ENCODE measurements at places on chromosomes 4 and X. TPM values are rescaled to one million over a fixed set of nuclear protein-coding genes. Genes with fewer than 3 reads are reported as not detected.

GUCY1B1 gene
- total RNA-seq, result 14.4 TPM

DNA sequence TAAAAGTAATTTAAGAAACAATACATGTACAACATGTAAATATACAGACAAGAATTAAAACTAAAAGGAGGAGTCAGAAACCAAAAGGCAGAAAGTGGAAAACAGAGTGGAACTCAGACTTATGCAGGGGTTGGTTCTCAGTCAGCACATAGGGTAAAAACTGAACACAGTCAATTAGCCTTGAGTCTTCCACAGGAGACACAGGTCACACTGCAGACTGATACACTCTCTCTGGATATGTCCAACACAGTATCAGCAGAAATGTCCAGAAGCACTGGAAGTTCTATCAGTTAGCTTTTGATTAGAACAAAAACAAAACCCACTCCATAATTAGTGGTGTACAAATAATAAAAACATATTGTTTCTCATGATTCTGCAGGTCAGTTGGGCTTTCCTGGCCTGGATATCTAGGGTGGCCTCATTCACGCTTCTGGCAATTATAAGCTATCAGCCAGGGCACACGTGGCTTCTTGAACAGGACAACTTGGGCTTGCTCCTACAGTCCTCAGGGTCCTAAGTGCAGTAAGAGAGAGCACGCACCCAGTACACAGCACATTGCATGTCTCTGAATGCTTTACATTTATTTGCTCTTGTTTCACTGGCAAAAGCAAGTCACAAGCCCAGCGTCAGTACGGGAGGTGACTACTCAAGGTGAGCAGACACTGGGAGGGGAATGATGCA lies 21.6 kb downstream of the TEC start:
- DNase-seq, result no peak

DNA sequence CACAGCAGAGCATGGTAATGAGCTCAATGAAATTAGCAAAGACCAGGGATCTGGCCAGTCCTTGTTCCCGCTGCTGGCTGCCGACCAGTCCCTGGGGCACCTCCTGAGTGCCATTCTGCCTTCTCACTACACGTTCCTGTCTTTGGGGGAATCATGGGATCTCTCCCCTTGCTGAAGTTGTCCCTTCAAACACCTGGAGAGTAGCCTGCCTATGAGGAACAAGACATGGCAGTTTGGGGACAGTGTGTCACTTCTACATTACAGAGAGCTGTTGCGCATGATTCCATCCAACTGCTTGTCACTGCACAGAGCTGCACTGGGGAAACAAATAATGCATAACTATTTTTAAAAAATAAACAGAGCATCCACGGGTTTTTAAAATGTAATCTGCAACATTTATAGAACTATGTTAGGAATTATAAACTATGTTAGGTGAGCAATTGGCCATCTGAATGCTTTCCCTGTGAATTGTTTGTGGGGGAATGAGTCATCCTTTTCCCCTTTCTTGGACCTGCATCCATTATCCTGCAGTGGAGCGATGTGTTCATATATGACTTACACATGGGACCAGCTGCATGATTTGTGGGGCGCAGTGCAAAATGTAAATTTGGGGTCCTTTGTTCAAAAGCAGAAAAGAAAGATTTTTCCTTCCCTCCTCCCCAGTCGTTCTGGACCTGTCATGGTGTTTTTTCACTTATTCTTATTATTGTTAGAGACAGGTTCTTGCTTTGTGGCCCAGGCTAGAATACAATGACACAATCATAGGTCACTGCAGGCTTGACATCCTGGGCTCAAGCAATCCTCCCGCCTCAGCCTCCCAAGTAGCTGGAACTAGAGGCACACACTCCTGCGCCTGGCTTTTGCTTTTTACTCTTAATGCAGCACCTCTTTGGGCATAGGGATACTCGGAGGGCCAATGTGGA lies 115.0 kb upstream of the TBL1X start:
- no peak for DNase-seq

DNA sequence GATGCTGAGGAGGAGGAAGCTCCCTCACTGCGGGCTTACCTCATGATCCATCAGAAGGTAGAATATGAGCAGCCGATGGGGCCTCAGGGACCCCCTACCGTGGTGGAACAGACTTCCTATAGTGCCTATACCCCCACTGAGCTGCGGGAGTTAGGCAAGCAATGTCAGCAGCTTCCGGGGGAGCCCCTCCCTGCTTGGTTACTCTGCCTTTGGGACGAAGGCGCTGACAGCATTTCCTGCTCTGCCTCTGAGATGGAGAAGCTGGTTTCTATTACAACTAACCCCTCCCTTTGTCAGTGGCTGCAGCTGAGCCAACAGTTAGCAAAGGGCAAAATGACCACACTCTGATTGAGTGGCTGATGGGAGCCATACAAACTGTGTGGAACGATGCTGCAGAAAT lies 430.7 kb downstream of the IDS start:
- DNase-seq, result peak; percentile 78

Measured in muscle of leg (tissue), 16 donors.